ENCODE measurements at places on chromosomes 5 and 9.
A peak's percentile ranks its signal among the peaks of the same experiment; 100 is the strongest.

- no peak for DNase-seq
Measured at GRCh38 chr9:98795970-98796363, 388 bp downstream of the ANKS6 start.

GRCh38 chr9:38025166-38025565, 43.9 kb downstream of the SHB start:
- DNase-seq: no peak

GRCh38 chr9:6641961-6642360, 3.6 kb downstream of the GLDC start:
- no peak for DNase-seq

DNA sequence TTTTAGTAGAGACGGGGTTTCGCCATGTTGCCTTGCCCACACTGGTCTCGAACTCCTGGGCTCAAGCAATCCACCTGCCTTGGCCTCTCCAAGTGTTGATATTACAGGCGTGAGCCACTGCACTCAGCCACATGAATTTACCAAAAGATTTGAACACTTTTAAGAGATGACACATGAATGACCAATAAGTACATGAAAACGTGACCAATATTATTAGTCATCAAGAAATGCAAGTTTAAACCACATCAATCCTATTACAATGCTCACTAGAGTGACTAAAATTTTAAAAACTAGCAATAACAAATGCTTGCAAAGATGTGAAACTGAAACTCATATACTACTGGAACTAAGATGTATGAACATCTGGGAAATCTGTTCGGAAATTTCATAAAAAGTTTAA, 54.3 kb downstream of the NR6A1 start:
- no peak for DNase-seq

DNA sequence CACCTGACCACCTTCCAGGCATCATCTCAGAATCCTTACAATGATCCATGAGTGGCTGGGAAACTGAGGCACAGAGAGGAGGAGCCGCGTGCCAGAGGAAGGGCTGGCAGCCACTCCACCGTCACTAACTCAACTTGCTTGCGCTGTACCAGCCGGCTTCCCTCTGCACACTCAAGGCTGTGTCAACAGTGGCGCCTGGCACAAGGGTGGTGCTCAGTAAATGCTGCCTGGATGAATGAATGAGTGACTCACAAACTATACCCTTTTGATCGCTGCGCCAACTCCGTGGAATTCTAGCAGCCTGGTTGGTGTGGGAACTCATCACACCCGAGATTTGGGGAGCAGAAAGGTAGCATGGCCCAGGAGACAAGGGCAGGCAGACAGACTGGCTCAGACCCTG, 21.9 kb downstream of the PRRX2 start:
- DNase-seq: no peak

DNA sequence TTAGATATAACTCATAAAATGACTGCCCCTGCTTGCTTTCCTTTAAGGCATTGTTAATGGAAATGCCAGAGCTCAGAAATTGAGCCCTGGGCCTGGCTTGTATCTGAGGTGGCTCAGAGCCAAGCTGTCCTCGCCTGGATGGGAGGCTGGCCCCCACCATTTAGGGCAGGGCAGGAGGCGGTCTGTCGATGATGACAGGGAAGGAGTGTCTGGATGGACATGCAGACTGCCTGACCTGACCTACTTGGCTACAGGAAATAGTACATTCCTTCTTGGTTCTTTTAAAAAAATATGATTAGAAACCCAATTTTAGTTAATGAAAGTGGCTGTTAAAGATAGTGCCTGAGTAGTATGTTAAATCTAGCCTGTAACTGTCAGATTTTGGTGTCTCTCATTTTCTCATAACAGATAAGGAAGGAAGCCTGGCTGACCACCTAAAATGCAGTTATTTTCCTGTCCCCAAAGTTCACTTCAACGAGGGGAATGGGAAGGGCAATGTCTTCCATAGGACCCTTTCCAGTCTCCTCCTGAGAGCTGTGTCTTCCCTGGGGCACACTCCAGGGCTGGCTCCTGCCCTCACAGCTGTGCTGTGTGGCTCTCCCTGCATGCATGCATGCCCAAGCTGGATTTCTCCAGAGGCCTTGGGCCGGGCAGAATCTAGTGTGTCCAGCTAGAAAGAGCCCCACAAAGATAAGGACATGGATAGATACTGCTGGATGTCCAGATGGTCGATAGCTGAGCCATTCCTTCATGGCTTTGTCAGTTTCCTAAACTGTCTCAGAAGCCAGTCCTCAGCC, 42.3 kb downstream of the MACROH2A1 start:
- DNase-seq: no peak

GRCh38 chr9:134947265-134947955, 29.7 kb upstream of the FCN1 start:
- no peak for DNase-seq

DNA sequence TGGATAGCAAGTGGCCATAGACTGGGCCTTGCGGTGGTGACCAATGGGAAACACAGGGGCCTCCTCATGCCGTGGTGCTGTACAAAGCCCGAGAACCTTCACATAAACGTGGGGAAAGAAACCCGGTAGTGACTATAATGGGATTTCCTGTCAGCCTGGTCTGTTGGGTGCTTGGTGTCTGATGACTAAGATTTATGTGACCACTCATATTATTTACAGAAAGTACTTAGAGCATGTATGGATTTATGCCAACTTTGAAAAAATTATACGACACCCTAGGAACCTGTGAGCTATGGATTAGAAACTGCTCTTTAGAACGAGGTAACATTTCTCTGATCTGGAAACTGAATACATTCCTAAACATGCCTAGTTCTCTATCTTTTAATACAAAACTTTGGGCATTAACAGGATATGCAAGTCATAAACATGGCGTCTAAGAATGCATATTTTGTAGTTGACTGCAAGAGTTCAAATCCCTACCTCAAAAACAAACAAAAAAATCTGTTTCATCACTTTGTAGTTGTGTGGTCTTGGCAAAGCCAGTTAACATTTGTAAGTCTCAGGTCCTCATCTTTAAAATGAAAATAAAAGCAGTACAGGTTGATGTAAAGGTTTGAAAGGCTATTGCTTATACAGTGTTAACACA, 85.4 kb downstream of the TMEM167A start:
- no peak for DNase-seq

DNA sequence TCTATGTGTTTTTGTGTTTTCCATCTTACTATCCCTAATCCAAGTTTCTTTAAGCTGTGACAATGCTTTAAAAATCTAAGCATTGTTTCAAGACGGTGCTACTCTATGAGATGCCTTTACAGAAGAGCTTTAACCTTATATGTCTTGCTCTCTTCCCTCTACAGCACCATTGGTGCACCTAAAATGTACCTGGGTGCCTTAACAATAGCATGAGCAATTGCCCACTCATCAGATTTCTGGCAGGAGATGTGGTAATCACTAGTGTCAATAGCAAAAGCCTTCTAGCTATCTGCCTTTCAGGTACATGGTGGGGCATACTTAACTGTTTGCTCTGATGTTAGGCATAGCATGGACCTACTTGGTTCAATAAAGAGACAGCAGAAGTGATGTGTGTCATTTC, 222.3 kb upstream of the KIF2A start:
- no peak for DNase-seq

DNA sequence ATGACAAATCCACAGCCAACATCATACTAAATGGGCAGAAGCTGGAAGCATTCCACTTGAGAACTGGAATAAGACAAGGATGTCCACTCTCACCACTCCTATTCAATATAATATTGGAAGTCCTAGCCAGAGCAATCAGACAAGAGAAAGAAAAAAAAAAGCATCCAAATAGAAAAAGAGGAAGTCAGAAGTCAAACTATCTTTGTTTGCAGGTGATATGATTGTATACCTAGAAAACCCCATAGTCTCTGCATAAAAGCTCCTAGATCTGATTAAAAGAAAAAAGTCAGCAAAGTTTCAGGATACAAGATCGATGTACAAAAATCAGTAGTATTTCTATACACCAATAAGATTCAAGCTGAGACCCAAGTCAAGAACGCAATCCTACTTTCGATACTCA, 66.1 kb downstream of the OSMR start:
- DNase-seq: no peak

DNA sequence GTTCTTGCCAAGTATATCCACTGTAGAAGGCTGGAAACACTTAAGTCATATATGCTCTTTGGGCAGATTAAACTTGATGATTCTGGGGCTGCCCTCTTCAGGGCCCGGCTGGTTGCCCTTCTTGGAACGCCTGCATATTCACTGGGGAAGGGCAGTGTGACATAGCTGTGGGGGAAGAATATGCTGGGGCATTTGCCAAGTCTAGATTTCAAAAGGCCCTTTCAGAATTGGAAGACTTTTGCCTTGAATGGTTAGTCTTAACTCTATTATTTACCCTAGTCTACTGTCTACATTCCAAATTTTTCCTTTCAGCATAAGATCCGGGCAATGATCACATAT, 161.2 kb upstream of the PITX1 start:
- no peak for DNase-seq

GRCh38 chr5:146646441-146646840, 130.5 kb upstream of the GPR151 start:
- DNase-seq: no peak

DNA sequence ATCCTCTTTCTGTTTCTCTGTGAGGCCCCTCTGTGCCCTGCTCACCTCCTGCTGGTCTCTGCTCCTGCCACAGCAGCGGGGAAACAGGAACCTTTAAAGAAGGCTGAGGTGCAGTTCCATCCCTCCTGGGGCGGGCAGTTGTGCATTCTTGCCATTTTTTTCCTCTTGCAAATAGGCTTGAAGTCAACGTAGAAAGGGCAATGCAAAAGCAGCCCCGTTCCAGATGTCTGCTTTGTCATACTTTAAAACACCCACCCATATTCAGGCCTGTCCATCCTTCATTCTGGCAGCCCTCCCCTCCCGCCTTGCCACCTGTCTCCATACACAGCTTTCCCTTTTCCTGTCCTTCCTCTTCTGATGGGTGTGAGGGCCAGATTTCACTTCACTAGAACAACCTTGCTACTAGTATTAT, 65.4 kb upstream of the KLF9 start:
- DNase-seq: peak; percentile 40

- no peak for DNase-seq
Measured at GRCh38 chr9:124749781-124750180, 21.3 kb downstream of the NR6A1 start.

GRCh38 chr5:41870627-41871048, 413 bp upstream of the OXCT1 start:
- no peak for DNase-seq

DNA sequence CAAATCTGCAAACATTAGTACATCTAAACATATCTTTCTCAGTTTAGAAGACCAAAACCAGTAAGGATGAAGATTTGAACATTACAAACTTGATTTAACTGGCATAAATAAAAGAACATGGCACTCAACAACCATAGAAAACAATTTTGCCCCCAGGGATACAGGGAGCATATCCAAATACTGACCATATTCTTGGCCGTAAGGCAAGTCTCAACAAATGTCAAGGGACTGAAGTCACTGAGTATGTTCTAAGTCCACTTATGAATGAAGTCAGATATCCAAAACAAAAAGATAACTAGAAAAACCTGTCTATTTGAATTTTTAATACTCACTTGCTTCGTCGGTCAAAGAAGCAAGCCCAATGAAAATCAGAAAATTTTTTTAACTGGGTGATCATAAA, 14.1 kb downstream of the FEM1C start:
- DNase-seq: no peak

- DNase-seq: peak; percentile 59
Measured at GRCh38 chr9:128218518-128219389, 15.6 kb downstream of the DNM1 start.

DNA sequence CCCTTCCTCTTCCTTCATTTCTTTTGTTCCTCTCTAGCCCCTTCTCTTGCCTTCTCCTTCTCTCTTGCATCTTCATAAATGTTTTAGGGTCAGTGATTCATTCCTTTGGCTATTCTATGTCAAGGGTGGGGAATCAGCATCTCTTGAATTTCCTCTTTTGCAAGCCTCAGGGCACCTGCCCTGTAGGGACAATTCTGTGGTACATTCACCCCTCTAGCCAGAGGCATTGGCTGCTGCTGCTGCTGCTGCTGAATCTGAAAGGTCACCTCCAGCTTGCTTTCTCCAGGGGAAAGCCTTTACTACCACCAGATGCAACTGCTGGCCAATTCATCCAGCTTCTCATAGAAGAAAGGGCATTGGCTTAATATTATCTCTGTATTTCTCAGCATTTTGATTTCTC, 87.3 kb downstream of the INSYN2B start:
- no peak for DNase-seq

GRCh38 chr5:175680020-175680419, 22.1 kb downstream of the HRH2 start:
- DNase-seq: no peak

- no peak for DNase-seq
Measured at GRCh38 chr5:51452562-51452961, 69.3 kb downstream of the ISL1 start.

GRCh38 chr5:103706939-103707682, 144.5 kb upstream of the NUDT12 start:
- no peak for DNase-seq

DNA sequence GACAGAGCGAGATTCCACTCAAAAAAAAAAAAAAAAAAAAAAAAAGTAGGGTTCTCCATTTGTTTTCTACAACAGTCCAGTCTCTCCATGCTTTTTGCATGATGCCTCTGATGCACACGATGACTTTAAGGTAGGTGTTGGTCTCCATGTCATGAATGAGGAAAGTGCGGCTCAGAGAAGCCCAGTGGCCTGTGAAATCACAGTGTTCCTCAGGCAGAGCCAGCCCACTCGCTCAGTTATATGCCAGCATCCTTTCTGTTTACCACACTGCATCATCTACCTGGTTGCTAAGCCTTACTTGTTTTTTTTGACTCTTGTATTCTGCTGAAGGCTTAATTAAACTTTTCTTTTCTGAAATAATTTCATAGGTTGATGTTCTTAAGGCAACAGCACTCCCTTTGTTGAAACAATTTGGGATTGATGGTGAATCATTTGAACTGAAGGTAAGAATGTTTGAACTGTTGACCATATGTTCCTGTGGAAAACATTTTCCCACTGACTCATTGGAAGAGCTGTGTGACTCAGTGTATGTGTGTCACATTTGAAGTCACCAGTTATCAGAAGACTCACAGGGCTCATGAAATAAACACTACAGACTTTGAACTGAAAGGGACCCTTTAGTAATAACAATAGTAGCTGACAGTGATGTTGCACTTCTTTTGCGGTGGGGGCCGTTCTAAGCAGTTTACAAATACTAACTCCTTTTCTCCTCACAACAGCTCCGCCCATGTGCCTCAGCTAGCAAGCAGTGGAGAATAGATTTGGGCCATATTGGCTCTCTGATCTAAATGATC, 40.2 kb downstream of the RCL1 start:
- peak; percentile 96 for DNase-seq

- DNase-seq: no peak
Measured at GRCh38 chr5:131394128-131394527, 130.3 kb downstream of the CDC42SE2 start.

DNA sequence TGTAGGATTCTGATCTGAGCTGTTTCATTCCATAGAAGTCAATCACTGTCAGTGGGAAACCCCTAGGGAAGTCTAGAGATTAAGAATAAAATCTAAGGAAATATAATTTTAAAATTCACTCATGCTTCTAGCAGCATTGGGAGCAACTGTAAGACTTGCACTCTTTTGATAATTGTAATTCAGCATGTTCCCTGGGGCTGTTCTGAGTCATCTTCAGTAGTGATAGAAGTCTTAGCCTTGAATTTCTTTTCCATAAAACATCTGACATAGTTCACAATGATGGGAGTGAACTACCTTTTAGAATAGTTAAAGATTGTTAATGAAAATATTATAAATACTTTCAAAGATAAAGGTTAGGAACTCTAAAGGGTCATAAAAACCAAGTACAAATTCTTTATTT, 935.8 kb downstream of the DTWD2 start:
- DNase-seq: no peak
